IMR-90 (cell line): ENCODE measurements at places on chromosomes 3 and 15. TPM values are rescaled to one million over a fixed set of nuclear protein-coding genes. Genes with fewer than 3 reads are reported as not detected.

APOD gene
- total RNA-seq: not detected in 2 replicates

SCG5 gene
- 7.9 and 8.3 TPM in 2 replicates for total RNA-seq

DNA sequence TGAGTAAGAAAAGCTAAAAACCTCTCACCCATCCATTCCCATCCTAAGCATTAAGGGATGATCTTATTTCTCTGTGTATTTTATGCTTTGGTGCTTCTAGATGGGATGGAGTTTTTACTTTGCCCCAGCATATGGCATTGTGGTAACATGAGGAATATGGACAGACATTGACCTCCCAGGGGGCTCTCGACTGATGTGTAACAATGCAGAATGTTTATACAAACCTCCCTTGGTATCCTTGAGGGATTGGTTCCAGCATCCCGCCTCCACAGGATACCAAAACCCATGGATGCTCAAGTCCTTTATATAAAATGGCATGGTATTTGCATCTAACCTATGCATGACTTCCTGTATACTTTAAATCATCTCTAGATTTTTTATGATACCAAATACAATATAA lies 21.6 kb downstream of the PDIA5 start:
- DNase-seq: no peak

- DNase-seq: no peak
Measured at GRCh38 chr15:51170882-51171633, 76.4 kb upstream of the TNFAIP8L3 start.

GRCh38 chr3:65907232-65908130 lies 131.2 kb downstream of the MAGI1 start:
- no peak for DNase-seq

DNA sequence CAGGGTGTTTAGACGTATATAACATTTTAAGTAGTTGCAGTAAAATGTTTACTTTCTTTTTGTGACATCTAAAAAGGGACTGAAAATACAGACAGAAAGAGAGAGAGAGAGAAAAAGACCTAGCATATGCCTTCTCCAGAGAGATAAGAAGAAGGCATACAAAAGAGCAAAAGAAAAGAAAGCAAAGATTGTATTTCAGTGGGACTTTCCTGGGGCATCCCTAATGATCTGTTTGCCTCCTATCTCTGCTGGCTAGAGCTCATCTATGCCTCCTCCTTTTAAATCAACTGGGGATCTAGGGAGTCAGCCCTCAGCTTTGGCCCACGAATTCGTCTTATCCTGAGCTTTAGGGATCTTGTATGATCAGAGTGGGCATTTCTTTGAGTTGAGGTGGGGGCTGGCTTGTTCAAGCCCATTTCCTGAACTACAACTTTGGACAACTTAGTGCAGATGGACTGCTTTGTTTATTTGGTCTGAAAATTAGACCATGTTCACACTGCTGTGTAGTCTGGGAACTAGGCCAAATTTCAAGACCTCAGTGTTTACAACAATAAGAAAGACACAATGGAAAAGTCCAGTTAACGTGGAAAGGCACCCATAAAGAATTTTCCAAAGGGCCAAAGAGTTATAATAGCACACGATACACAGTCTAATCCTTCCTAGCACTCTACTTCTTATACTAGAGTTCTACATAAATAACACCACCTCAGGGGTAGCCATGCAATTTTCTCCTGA lies 61.0 kb downstream of the ATP8B4 start:
- DNase-seq: peak; percentile 63

DNA sequence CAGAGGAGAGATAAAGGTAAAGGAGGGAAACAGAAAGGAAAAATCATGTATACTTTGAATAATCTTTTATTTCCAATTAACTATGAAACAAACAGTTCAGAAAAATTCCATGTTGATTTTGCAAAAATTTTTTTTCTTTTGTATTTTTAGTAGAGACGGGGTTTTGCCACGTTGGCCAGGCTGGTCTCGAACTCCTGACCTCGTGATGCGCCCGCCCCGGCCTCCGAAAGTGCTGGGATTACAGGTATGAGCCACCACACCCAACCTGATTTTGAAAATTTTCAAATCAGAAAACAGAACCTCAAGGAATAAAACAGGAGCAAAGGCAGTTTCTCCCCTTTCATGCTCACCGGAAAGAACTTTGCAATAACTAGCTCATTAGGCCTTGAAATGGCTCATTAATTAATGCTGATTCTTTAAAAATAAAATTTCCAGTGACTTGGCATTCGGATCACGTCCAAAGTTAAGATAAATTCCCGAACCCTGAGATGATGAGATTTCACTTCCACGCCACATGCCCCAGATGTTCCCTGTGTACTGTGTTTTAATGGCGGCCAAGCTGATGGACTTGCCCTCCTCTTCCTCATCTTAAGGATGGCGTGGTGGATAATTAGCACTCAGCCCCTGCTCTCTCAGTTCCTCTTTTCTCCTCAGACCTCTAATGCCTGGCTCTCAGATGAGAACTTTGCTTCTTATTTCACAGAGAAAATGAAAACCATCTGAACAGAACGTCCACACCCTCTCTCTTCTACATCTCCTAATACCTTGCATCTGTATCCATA lies 10.8 kb downstream of the BCL2L10 start:
- no peak for DNase-seq

DNA sequence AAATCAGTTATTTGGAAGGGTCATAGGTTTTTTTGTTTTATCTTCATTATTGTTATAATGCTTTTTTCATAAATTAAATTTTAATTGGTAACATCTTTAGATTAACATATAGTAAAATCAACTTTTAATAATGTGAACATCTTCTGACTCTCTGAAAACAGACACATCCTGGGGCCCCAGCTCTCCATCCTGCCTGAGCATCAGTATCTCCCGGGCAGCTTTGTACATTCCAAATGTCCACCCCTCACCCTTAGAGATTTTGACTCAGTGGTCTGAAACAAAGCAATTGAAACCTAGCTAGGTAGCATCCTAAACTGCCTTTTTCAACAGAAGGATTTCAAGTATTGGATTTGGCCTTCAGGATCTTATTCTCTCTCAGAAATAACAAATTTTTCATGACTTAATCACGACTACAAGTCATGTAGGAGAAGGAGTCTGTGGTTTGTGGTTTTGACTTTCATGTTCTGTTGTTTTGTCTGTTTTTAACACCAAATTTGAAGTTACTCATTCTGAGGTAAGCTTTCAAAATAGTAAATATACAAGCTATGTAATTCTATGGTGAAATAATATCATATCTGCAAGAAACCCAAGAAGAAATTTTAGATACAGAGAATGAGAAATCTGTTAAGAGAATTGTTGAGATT lies 147.3 kb upstream of the UBE2E2 start:
- peak; percentile 76 for DNase-seq

GRCh38 chr3:135213822-135214221 lies 418.8 kb downstream of the EPHB1 start:
- no peak for DNase-seq

GRCh38 chr3:142027300-142027699 lies 122.0 kb downstream of the TFDP2 start:
- DNase-seq: no peak

DNA sequence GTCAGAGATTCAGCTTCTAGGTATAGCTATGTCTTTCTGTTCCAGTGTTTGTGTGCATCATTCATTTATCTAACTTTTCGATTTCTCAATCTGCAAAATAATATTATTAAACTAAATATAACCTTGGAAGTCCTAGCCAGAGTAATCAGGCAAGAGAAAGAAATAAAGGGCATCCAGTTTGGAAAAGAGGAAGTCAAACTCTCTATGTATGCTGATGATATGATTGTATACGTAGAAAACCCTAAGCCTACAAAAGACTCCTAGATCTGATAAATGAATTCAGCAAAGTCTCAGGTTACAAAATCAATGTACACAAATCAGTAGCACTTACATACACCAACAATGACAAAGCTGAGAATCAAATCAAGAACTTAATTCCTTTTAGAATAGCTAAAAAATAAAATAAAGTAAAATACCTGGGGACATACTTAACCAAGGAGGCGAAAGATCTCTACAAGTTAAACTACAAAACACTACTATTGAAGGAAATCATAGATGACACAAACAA lies 718.2 kb downstream of the NTRK3 start:
- no peak for DNase-seq

GRCh38 chr15:66982250-66982649 lies 83.2 kb upstream of the SMAD3 start:
- DNase-seq: no peak
